ENCODE measurements at places on chromosomes 6 and 20. TPM values are rescaled to one million over a fixed set of nuclear protein-coding genes. Genes with fewer than 3 reads are reported as not detected.

- DNase-seq = no peak
Measured at GRCh38 chr6:122337645-122338044, 61.8 kb upstream of the HSF2 start.

- DNase-seq = no peak
Measured at GRCh38 chr6:31945507-31946369, at the start of gene CFB. TSS of gene CFB (plus strand) at chr6:31946095. CDS start at chr6:31946222, 127 bp downstream.

DNA sequence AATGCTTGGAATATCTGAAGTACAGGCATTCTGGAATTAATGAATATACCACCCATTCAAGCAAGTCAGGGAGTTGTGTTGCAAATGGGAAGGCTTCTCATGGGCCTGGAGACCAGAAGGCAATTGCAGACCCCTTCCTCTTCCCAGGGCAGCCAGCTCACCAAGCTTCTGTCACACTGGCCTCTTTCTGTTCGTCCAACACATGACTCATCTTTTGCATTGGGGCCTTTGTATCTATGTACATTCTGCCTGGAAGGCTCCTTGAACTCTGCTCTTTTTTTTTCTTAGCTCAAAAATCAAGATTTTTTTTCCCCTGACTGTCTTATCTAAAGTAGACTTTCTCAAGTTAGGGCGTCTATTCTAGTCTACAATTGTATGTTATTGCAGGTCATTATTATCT is 132.9 kb upstream of the MYLIP start:
- no peak for DNase-seq

DNA sequence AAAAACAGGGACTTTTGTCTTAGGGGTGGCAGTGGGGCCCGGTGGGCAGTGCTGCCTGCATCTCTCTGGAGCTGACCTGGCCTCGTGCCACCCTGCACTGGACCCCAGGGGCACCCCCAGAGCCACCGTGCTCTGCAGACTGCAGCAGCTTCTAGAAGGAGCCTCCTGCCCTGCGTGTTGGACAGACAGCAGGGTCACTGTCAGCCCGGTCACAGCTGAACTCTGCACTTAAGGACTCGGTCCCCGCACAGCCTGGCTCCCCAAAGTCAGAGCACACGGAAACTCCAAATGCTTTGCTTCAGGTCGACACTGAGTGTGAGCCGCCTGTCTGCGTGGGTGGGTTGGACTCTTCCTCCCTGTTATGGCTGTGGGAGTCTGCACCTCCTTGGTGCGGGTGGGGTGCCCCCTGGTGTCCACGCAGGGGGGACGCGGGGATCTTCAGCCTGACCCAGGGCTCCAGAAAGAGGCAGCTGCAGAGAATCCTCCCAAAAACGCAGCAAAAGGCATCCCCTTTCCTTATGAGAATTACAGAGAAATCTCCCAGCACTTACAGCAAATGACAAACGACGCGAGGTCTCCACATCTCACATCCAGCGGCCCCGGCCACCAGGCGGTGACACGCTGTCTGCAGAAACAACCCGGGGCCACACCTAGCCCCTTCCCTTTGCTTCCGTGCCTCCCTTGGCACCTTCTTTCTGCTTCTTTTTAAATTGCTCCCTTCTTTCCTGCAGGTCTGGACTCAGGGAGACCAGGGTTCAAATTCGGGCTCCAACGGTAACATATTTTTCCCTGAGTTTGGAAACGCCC is 36.3 kb upstream of the DACT2 start:
- DNase-seq = no peak

DNA sequence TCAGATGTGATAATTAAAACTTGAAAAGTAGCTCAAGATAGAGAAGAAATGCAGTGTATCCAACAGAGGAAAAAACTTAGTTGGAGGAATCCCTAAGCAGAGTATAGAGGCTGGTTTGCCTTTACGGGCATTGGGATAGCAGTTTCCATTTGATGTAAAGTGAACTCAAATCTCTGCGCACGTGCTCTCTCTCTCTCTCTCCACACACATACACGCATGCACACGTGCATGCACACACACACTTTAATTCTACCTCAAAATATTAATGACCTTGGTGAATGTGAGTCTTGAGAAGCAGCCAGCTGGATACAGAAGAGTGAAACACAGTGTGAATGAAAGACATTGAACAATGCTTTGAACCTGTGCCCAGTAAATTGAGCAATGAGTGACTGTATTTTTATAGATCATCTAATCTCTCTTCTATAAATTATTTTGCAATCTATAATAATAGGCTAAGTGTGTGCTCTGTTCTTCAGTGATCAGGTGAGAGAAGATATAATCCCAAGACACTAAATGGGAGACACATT is 247.7 kb upstream of the FAM83B start:
- no peak for DNase-seq

- no peak for DNase-seq
Measured at GRCh38 chr6:158780988-158781691, 38.0 kb downstream of the EZR start.

DNA sequence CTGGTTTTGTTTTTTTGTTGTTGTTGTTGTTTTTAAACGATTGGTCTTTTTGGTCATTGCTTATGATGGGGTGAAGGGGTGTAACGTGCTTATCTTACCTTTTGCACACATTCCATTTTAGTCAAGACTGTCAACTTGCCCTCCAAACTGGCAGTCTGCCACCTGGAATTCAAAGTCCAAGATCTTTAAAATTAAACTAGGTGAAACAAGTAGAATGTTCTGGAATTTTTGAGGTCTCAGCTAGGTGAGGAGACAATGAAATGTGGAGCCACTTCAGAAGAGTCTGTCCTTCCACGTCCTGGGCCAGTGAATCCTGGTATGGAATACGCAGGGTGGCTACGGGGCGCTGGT is 344.6 kb downstream of the ZFAND3 start:
- DNase-seq = no peak

GRCh38 chr20:38127920-38128528 is 37.0 kb downstream of the TGM2 start:
- peak; percentile 27 for DNase-seq

- no peak for DNase-seq
Measured at GRCh38 chr20:60857708-60858107, 394.4 kb upstream of the CDH4 start.

DNA sequence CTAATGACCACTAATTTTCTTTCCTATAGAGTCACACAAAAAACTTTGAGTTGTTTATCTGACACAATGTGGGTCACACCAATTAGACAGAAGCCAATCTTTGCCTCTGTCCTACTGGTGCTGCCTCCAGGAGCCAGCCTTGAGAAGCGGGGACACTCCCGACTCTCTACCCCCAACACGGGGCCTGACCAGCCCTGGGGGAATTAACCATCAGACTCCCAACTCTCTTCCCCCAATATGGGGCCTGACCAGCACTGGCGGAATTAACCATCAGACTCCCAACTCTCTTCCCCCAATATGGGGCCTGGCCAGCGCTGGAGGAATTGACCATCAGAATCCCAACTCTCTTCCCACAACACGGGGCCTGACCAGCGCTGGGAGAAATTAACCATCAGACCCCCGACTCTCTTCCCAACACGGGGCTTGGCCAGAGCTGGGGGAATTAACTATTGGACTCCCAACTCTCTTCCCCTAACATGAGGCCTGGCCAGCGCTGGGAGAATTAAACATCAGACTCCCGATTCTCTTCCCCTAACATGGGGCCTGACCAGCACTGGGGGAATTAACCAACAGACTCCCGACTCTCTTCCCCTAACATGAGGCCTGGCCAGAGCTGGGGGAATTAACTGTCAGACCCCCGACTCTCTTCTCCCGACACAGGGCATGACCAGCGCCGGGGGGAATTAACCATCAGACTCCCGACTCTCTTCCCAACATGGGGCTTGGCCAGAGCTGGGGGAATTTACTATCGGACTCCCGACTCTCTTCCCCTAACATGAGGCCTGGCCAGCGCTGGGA is 12.5 kb downstream of the CST7 start:
- peak; percentile 60 for DNase-seq

GRCh38 chr6:109087661-109088264 is 6.9 kb downstream of the SESN1 start:
- DNase-seq = no peak

DNA sequence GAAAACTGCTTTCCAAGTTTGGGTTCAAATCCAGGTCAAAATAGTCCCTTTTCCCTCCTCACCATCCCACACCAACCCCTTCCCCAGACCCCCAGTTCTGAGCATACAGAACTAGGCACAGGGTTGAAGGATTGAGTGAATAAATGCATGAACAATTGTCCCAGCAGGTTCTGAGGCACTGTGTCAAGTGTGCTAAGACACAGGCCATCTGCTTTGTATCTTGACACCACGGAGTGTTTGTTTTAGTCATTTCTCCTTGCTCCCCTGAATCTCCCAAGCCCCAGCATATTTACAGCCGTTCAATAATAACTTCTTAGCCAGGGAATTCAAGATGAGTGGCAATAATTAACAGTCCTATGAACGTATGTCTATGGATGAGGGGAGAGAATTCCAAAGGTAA is 102.8 kb upstream of the JARID2 start:
- no peak for DNase-seq

- DNase-seq = no peak
Measured at GRCh38 chr6:147381712-147382111, 126.8 kb upstream of the SAMD5 start.

- no peak for DNase-seq
Measured at GRCh38 chr6:116027801-116028200, 32.9 kb downstream of the FRK start.

DNA sequence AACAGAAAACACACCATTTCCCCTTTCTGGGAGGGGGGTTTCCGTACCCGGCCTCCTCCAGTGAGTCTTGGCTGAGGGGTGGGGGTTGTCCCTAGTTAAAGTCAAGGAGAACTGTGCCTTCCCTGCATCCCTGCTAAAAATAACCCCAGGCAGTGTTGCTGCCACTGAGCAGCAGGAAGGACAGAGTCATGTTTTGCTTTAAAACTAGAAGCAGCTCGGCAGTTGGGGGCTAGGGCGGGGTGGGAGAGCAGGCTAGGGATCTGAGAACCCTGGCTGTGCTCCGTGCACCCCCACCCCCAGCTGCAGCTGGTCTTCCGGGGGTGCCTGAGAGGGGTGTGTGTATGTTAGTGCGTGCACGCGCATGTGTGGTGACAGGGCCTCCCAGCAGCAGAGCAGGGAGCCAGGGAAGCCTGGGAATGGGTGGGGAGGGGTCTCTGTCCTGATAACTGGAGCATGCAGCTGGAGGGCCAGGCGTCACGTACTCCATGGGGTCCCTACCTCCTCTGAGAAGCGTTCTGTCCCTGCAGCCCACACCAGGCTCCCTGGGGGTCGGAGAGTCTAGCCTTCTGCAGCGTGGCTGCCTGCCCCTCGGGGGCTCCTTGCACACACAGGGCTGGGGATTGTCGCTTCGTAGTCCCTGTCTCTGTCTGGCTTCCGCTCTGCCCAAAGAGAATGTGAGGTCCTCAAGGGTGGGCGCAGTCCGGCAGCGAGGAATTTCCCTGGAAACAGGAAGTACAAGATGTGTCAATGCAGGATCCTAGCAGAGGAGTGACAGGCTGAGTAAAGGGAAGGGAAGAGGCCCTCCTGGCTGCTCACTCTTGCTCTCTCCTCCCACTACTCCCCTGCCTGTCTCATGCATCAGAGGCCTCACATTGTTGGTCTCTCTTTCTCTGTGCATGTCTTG is 16.8 kb upstream of the ARMC12 start:
- DNase-seq = no peak

DNA sequence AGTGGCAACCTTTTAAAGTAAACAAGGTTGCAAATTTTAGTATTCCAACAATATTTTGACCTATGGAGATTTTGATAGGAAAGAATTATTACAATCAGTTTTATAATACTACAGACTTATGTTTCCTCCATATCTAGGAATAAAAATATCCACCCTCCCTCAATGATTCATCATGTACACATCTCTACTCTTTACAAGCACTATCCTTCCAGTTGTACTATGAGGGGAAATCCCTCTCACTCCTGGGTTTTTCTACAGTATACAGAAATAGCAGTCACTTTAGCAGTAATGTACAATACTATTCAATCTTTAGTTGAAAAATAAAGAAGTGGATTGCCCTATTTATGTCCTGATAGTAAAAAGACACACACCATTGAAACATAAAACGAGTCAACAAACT is 46.3 kb upstream of the SCML4 start:
- DNase-seq = no peak

- no peak for DNase-seq
Measured at GRCh38 chr6:17004269-17004668, 97.6 kb upstream of the STMND1 start.

DNA sequence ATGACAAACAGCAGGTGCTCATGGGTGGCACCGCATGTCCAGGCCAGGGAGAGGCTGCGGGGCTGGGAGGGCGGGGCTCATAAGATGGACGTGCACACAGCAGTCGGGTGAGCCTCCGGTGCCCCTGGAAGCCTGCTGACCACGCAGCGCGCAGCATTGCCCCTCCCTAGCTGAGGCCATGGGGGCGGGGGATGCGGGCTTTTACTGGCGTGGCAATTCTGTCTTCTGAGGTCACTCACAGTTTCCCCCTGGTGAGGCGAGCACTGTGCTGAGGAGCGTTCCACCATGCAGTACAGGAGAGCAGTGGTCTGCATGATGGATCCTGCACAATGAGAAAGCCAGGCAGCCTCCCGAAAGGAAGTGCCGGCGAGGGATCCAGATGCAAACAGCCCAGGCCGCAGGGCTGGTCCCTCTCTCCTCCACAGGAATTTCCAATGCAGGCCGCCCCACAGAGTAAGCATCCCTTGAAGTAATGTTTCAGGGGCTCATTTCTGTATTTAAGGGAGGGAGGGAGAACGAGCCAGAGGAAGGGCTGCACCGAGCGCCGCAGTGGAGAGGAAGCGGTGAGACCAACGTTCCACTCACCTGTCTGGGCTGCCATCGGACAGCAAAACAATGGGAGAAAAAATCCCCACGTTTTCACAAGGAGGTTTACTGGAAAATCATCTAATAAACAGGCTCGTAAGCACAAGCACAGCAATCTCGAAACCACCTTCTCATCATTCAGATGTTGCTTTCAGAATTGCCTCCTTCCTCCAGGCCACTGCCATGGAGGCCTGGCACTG is 56.0 kb downstream of the IRF4 start:
- no peak for DNase-seq

GRCh38 chr20:51003753-51004152 is 19.2 kb downstream of the KCNG1 start:
- peak; percentile 82 for DNase-seq

- no peak for DNase-seq
Measured at GRCh38 chr6:132380358-132381029, 20.8 kb downstream of the MOXD1 start.

- no peak for DNase-seq
Measured at GRCh38 chr20:16528078-16528477, 45.2 kb downstream of the KIF16B start.

Gene HMGN4
- 47.3 TPM for total RNA-seq

Gene SMPDL3A
- 8.2 TPM for total RNA-seq

Gene SFTA2
- not detected for total RNA-seq

Gene SIRPB1
- total RNA-seq = 1.6 TPM

Gene FGD2
- not detected for total RNA-seq

Gene IL20RA
- total RNA-seq = 0.22 TPM

Gene MAP1LC3A
- 49.4 TPM for total RNA-seq

Gene POU3F2
- not detected for total RNA-seq

Gene RHAG
- not detected for total RNA-seq

Gene ESR1
- not detected for total RNA-seq

Gene PLEKHG1
- 1.8 TPM for total RNA-seq

Gene TCP11
- not detected for total RNA-seq

Gene TRAPPC3L
- total RNA-seq = 0.19 TPM

Gene NOTCH4
- total RNA-seq = 0.82 TPM

Gene FOXC1
- 125 TPM for total RNA-seq
